Adipocyte (in vitro differentiated cells): ENCODE measurements at places on chromosomes 11 and 22.

- no peak for DNase-seq
These were observed 16.0 kb downstream of the CACNG2 start for GRCh38 chr22:36687516-36687915.

- peak; percentile 94 for DNase-seq
These were observed 49.5 kb downstream of the OR4D9 start for GRCh38 chr11:59560702-59561473.

DNA sequence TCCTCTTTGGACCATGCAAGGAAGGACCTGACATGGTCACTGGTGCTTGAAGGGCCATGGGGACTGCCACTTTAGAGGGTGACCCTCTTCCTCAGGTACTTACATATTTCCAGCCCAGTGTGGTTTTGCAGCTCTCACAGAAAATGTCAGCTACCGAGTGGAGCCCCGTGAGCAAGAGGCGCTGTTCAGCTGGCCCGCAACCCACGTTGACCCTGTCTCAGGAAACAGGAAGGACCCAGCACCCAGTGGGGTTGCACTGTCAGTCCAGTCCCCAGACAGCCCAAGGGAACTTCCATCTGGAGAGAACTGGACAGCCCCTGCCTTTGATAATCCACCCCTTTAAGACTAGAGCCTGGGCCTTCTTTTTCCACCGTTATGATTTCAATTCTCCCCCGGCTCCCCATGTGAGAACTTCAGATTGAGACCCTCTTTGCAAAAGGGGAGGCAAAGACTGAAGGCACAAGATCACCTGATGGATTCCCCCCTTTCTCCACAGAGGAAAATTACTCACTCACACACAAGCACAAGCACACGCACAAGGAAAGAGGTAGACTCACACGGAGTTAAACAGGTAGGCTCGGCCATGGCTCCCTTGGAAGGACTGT, 3.4 kb downstream of the YPEL4 start:
- DNase-seq, result no peak

DNA sequence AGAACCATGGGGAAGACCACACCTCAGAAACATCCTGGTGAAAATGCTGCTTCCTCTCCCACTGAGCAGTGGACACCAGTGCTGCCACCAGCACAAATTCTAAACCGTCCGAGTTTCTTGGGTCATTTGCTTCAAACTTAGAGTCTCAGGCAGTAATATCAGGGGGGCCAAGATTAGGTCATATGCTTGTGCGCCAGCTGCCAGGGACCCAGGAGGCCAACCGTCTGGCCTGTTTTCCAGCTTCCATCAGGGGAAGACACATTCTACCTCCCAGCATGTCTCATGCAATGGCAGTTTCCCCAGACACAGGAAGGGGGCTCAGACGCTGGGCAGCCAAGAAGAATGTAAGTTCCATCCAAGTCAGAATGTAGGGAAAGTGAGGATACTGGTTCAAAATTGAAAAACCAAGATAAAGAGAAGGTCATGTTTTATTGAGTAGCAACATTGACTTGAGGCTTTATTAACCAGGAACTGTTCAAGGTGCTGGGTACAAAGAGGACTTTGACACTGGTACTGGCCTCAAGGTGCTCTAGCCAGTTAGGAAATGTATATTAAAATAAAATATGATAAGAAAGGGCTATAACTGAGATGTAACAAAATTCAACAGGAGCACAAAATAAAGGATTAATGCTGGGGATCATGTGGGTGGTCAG, 59.7 kb upstream of the EED start:
- DNase-seq, result no peak

GRCh38 chr11:16469968-16470367, 113.6 kb upstream of the SOX6 start:
- peak; percentile 5 for DNase-seq

DNA sequence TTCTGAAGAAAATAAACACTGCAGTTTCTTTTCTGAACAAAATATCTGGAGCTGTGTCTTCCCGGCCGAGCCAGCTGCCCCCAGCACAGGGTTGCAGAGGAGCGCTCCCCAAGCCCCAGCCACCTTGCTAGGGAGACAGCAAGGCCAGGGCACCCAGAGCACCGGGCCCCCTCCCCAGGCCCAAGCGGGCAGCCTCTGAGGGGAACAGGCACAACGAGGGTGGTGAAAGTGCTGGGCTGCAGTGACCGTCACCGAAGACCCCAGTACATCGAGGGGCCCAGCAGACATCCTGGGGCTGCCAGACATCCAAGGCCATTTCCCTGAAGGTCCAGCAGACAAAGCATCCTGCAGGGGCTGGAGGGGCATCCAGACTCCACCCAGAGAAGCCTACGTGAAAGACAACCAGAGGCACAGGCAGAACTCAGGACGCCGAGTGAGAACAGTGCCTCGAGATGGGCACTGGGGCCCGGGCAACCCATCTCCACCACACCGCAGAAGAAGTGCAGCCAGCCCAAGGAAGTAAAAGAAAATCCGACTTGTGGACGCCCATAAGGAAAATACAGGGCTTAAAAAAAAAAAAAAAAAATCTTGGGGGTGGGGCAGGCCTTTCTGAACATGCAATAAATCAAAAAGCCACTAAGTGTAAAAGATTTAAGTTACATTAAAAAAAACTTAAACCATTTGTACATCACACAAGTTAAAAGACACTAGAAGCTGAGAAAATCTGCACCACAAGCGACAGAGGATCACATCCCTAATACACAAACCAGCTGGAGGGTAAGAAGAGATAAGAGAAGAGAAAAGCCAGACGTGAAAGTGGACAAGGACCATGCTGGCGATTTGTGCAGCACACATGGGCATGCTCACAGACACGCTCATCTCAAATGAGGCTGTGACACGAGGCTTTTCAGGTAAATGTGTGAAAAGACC, 36.0 kb upstream of the COMT start:
- DNase-seq, result no peak

GRCh38 chr22:42272431-42272999, 2.1 kb upstream of the TCF20 start:
- no peak for DNase-seq

DNA sequence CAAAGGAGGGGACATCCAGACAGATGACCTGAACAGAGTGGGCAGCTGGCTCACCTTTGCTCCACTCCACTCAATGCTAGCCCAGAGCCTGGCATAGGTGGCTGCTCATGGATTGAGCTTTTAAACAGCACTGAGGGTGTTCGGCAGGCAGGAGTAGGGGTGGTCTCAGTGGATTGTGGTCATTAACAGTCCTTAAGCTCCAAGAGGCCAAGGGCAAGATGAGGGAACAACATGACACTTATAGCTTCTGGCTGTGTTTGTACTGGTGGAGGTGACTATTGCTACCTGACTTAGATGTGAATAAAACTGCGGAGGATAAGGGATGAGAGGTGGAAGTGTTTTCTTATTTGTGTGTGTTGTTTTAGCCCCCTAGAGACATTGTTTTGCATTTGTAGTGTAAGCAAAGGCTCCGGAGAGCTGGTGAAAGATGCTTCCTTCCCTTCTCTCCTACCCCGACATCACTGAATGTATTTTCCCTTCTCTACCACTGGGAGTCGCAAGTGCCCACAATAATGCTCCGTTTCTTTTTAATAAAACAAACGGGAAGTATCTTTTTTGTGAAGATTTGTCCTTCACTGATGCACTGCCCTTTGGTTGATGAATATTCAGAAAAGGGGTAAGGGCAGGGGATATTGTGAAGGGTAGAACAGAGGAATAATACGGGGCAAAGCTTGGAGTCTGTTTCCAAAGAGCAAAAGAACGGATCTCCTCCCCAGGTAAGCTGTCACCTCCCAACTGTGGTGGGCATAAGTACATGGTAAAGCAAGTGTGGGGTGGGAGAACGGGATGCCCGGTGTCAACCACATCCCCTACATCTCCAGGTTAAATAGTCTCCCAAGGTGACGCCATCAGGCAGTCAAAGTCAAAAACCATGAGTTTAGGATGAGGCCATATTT, 27.5 kb upstream of the MTNR1B start:
- peak; percentile 73 for DNase-seq

DNA sequence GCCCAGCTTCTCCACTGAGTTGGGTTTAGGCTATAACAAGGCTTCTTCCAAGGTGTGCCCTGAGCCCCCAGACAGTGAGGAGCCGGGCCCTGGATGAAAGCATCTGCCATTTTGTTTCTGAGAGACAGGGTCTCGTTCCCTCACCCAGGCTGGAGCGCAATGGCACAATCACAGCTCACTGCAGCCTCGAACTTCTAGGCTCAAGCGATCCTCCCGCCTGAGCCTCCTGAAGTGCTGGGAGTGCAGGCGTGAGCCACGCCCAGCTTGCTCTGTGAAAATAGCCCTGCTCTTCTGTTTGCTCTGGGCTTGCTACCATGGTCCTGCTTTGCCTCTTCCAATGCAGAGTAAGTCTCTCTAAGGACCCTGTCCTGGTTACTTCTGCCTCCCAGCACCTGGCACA, 6.7 kb downstream of the DENND6B start:
- DNase-seq, result no peak

- DNase-seq, result no peak
These were observed 14.8 kb upstream of the MFNG start for GRCh38 chr22:37500745-37501609.

- DNase-seq, result no peak
These were observed 53.7 kb downstream of the SLC22A12 start for GRCh38 chr11:64644647-64645275.

- peak; percentile 51 for DNase-seq
These were observed 70.7 kb upstream of the AKIP1 start for GRCh38 chr11:8839957-8840945.

- peak; percentile 74 for DNase-seq
These were observed 82.0 kb downstream of the SLC1A2 start for GRCh38 chr11:35337136-35337913.

GRCh38 chr22:20439928-20440575, 2.4 kb upstream of the SCARF2 start:
- DNase-seq, result no peak

DNA sequence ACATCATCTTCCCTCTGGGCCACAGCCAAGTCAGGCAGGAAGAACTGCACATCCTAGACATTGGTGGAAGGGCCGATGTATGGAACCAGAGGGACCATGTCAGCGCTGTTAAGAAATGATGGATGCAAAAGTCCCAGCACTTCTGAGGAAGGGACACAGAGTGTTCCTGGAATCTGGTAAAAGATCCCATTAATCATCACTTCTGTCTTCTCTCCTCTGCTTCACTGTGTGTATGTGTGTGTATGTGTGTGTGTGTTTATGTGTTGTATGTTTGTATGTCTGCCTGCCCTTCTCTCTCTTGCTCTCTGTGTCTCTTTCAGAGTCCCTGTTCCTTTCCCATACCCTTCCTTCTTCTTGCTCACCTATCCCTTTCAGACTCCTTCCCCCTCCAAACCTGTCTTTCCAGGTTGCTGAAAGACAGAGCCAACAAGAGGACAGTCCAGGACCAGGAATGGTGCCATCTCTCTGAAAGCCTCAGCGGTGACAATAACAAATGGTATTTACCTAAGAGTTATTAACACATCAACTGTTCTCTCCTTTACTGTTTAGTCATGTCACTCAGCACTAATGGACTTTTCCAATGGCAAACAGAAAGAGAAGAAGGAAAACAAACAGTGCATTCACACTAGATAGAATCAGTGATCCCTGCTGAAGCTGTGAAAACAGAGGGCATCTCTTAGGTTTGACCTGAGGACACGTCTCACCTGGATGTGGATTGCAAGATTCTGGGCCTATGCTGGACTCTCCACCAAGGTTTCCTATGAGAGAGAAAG, 47.1 kb downstream of the EHF start:
- no peak for DNase-seq

DNA sequence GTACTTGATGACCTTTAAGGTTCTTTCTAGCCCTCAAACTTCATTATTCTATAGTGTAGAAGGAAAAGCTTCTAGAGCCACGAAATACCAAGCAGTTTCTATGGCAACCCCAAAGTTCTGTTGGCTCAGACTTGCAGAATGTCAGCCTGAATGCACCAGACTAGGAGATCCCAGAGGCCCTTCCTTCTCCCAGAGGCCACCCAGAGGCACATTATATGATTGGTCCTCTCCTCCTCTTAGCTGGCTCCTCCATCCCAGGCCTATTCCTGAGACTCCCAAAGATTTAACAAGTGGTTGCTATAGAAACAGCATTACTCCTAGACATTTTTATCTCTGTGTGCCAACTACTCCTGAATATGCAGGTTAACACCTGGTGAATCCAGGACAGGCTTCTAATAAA, 69.2 kb upstream of the CCDC90B start:
- DNase-seq, result no peak

- DNase-seq, result peak; percentile 70
These were observed 27.3 kb downstream of the MAFF start for GRCh38 chr22:38228873-38229740.

DNA sequence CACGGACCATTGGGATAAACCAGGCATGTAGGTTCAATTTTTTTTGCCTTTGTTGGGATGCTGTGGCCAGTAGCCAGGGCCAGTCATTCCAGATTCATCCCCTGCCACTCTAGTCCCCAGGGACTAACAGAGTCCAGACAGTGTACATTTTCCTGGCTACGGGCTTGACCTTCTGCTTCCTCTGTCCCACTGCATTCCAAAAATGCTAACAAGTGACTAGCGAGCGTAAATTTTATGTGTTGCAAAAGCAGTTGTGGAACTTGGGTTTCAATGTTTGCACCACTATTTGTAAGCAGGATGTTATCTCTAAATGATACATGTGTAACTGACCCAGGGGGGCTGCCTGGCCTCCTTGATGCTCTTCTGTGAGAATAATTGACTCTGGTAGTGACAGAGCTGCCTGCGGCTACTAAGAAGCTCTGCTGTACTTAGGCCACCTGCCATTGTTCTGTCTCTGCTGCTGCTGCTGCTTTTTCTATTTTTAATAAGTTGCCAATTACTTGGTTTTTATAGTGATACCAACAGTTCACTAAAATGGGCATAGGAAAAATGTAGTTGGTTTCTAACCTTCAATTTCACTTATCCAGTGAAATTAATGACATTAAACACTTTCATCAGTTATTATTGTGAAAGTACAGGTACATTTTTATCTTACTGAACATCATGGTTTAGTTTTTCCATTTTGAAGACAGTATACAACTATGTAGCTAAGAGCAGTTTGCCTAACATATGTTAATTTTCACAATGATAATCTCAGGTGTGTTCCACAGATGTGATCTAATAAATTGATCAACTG, 26.8 kb downstream of the TNRC6B start:
- DNase-seq, result peak; percentile 87

- no peak for DNase-seq
These were observed 6.6 kb downstream of the RTL6 start for GRCh38 chr22:44491269-44492035.

GRCh38 chr11:46641639-46642038, 24.3 kb downstream of the ATG13 start:
- DNase-seq, result no peak

DNA sequence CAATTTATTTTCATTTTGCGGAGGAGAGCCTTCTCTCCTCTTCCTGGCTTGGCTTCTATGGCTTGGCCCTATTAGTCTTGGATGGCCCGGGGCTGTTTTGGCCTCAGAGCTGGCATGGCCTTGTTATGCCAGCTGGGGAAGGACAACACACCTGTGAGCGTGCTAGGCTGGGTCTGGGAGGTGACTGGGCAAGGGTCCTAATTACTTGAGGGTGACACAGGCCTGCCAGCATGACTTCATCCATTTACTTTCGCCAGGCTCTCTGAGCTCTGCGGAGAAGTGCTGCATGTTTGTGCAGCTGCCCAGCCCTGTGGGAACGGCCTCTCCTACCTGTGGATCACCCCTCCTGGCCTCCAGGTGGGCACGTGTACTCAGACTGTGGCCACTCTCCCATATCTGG, 153.6 kb downstream of the SNX19 start:
- no peak for DNase-seq
